Right kidney (tissue), 9 donors: ENCODE measurements at places on chromosomes 4 and X.

DNA sequence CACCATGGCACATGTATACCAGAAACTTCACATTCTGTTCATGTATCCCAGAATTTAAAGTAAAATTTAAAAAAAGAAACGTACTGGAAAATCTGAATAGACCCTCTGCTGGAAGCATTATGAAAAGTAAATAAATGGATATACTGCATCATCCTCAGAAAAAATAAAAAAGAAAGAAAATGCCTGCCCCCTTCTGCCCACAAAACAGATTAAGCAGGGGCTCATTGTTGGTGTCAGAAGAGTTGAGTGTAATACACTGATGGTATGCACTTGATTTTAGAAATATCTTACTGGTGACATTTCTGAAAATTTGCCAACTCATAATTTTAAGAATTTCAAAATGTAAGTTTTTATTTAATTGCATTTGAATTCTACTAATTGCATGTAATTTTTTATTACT lies 77.8 kb downstream of the LRP2BP start:
- DNase-seq = no peak

- no peak for DNase-seq
Observed at GRCh38 chr4:26736621-26737020, 124.0 kb upstream of the STIM2 start.

DNA sequence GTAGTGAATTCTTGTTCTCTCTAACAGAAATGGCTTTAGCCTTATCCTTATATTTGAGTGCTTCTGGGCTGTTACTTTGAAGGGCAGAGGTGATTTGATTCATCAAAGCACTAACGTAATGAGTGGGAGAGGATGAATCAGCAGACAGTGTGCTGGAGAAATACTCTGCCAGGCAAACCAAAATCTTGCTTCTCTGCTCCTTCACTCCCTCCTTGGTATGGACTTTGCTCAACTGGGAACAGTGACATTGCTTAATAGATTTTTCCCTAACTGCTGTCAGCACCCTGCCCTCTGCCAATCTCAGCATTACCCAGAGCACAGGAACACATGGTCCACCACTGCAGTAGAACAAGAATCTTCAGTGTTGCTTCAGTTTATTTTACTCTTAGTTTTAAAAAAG lies 56.0 kb downstream of the PDLIM5 start:
- no peak for DNase-seq

DNA sequence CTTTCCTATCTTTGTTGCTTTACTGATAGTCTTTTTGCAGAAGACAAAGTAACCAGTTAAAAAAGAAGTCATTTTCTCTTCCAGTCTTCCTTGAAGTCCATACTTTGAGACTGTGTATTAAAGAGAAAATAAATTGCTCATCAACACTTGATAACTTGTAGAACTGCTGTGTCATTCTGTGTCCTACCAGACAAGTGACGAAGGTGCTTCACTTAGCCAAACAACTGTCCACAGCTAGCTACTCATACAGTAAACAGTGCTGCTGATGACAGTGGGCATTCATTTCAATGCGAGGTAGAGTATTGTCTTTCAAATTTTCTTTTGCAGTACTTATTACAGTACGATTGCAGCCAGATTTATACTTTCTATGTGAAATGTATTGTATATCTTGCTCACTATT lies 11.5 kb downstream of the COL25A1 start:
- DNase-seq = no peak

GRCh38 chr4:33482773-33483172 lies 2761.5 kb downstream of the ARAP2 start:
- no peak for DNase-seq

- no peak for DNase-seq
Observed at GRCh38 chrX:97290199-97290598, 406.5 kb downstream of the RPA4 start.

GRCh38 chrX:3679669-3680068 lies 33.8 kb downstream of the PRKX start:
- DNase-seq = no peak

GRCh38 chrX:110089656-110090403 lies 86.9 kb downstream of the TMEM164 start:
- no peak for DNase-seq

DNA sequence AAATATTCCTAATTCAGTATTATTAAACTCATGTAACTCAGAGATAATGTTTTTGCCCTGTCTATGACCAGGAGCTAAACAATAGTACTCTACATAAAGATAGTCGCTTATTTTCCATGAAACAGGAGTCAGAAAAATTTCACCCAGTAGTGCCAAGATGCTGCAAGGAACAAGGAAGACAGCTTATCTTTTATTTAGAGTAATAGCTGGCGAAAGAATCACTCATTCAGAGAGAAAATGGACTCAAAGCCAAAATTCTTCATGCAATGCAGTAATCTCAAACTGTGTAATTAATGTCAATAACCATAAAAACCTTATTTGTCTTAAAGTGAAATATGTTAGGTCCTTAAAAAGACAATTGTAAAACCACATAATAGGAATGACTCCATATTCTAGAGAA lies 477.8 kb downstream of the ANKRD50 start:
- DNase-seq = no peak

DNA sequence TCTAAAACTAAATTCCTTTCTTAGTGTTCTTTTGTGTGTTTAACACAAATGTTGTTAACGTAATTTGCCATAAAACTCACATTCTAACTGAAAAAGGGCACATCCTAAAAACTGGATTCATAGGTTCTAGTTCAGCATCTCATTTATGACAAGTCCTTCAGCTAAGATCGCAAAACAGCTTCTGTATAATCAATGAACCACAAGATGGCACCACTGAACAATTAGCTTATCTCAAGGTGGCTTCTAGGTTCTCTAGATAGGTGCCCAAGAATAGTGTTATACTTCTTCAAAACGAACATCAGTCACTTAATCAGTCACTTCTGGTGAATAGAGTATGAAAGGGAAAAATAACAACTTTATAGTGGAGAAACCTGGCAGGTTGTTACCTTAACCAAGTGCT lies 54.3 kb downstream of the NRK start:
- no peak for DNase-seq

- DNase-seq = no peak
Observed at GRCh38 chrX:47587906-47588735, 5.9 kb downstream of the TIMP1 start.

DNA sequence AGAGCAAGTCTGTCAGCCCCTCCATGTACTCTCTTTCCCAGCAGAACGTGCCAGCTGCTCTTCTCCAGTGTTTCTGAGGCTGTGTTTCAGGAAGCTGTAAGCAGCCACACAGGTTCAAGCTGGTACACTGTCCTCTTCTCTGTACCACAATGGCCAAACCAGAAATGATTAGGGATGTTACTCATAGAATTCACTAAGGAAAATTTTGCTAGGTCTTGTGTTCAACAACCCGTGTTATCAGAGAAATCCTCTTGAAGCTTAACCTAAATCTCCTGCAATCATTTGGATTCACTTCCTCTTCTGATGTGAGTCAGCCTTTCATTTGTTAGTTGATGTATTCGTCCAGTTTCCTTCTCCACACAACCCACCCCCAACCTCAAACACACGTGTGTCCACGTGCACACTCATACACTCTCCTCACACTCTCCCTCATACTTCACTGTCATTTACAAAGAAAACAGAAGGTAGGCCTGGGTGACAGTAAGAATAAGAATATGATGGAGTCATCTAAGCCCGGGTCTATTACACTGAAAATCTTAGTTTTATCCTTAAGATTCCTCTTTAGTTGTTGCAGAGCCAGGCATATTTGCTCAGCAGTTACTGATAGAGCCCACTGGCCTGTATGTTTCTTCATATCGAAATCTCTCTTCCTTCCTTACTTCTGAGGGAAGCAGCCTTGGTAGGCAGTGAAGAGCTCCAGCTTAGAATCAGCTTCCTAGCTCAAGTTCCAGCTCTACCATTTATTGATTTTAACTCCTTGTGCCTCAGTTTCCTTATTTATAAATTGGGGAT lies 63.4 kb downstream of the DCUN1D4 start:
- no peak for DNase-seq

DNA sequence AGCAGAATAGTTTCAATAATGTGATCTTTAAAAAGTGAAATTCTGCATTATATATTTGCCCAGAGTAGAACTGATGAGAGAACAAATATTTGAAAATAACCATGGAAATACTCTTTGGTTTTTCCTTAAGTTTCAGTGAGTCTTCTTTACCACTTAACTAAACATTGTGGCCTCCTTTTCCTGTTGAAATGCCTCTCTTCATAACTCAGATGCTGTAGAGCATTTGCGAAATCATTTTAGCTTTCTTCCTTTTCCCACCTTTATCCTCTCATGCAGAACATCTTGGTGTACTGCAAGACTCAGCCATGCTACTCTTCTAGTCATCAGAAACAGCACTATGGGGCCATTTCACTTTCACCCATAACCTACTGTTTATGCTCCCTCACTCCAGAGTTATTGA lies 48.2 kb downstream of the CASK start:
- no peak for DNase-seq
